Activated T-cell treated with anti-CD3 and anti-CD28 coated beads, Interleukin-2, amount 50 U/mL, for 72 hours (primary cell): ENCODE measurements at places on chromosomes 16 and 17.
A peak's percentile ranks its signal among the peaks of the same experiment; 100 is the strongest.

DNA sequence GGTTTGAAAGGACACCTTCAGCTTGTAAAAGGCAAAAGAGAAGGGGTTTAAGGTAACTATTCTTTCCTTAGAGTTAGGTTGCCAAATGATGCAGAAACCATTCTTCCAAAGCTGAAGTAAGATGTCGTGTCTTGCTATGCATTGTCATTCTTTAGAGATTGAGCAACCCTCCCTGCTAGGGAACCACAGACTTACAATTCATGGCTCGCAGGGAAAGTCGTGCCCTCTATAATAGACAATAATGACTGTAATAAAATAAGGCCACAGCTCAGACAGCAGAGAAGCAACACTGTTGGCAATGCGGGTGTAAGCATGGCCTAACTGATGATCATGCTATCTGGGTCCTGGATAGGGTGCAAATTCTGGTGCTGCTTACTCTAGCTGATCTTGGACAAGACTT is 129.6 kb upstream of the CDH13 start:
- no peak for DNase-seq
- H3K4me3 ChIP-seq, result no peak overlapping the region
- H3K27me3 ChIP-seq, result no peaks in the 10 kb centered on the region
- H3K27ac ChIP-seq, result no peak overlapping the region
- no peaks in the 10 kb centered on the region for H3K4me1 ChIP-seq
- H3K36me3 ChIP-seq, result no peaks in the 10 kb centered on the region

GRCh38 chr16:47956916-47957315 is 198.9 kb downstream of the ABCC12 start:
- no peaks in the 10 kb centered on the region for H3K36me3 ChIP-seq
- H3K4me1 ChIP-seq, result no peaks in the 10 kb centered on the region
- no peak overlapping the region for H3K27ac ChIP-seq
- H3K4me3 ChIP-seq, result no peak overlapping the region
- peaks cover 17% of the 10 kb centered on the region for H3K27me3 ChIP-seq
- no peak for DNase-seq

DNA sequence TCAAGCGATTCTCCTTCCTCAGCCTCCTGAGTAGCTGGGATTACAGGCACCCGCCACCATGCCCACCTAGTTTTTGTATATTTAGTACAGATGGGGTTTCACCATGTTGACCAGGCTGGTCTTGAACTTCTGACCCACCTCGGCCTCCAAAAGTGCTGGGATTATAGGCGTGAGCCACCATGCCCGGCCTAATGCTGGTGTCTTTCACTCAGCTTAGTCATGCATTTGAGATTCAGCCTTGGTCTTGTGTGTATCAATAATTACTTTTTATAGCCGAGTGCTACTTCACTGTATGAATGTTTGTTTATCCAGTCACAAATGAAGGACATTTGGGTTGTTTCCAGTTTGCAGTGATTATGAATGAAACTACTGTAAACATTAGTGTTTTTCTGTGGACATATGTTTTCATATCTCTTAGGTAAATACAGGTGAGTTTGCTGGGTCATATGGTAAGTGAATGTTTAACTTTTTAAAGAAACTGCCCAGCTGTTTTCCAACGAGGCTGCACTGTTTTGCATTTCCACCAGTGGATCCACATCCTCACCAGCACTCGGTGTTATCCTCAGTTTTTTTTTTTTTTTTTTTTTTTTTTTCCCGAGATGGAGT is 11.0 kb upstream of the PLCG2 start:
- no peak overlapping the region for H3K4me3 ChIP-seq

- no peak overlapping the region for H3K27ac ChIP-seq
- H3K36me3 ChIP-seq, result no peaks in the 10 kb centered on the region
- no peaks in the 10 kb centered on the region for H3K27me3 ChIP-seq
- no peak for DNase-seq
Measured at GRCh38 chr17:16889088-16889465, 82.8 kb downstream of the TNFRSF13B start.

- H3K4me3 ChIP-seq, result no peak overlapping the region
- no peak overlapping the region for H3K27ac ChIP-seq
- H3K4me1 ChIP-seq, result no peaks in the 10 kb centered on the region
- no peak for DNase-seq
- H3K27me3 ChIP-seq, result peaks cover 24% of the 10 kb centered on the region
Measured at GRCh38 chr17:42879596-42879985, 21.0 kb upstream of the G6PC1 start.

DNA sequence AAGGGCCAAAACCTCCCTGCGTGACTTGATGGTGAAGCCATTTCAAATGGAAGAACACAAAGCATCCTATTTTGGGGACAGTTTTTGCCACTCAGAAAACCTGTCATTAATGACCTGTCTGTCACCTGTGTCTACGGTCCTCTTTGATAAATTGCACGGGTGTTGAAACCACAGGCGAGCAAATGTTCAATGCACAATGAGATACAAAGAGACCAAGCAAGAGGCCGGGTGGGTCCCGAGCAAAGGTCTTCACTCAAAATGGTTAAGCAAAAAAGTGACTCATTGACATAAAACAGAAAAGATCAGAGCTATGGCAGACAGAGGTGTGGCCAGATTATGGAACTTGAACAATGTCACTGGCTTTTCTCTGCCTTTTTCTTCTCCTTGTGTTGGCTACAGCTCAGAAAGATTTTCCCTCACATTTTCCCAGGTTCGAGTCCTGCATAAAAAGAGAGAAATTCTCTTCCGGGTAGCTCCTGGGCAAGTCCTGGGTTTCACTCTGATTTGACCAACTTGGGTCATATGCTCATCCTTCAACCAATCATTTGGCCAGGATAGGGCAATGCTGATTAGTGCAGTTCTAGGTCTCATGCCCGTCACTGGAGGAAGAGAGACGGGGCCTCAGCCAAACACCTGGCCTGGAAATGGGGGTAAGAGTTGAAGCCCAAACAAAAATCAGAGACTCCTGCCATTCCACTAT is 92.2 kb downstream of the CMC2 start:
- no peaks in the 10 kb centered on the region for H3K4me1 ChIP-seq
- H3K4me3 ChIP-seq, result no peak overlapping the region
- H3K27me3 ChIP-seq, result peaks cover 46% of the 10 kb centered on the region
- no peak for DNase-seq

DNA sequence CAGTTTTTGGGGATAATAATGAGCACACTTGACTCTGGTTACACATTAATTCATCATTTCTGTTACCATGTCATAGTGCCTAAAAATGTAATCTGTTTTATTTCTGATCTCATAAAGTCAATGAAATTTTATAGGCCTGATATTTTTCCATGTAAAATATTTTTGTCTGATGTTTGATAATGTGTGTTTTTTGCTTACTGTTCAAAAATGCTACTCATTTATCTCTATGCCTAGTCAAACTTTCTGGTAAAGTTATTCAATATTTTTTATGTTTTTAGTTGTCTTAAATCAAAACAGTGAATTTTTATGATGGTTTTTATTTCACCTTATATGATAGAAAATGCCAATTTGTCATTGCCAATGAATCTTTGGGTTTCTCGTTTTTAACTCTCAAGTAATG is 147.0 kb downstream of the AHSP start:
- no peak overlapping the region for H3K4me3 ChIP-seq
- peaks cover 13% of the 10 kb centered on the region for H3K36me3 ChIP-seq
- no peak overlapping the region for H3K27ac ChIP-seq
- no peak for DNase-seq
- H3K27me3 ChIP-seq, result no peaks in the 10 kb centered on the region

GRCh38 chr17:49146620-49147306 is 14.2 kb downstream of the B4GALNT2 start:
- H3K4me1 ChIP-seq, result no peaks in the 10 kb centered on the region
- no peak for DNase-seq
- no peaks in the 10 kb centered on the region for H3K36me3 ChIP-seq
- H3K27ac ChIP-seq, result no peak overlapping the region
- H3K27me3 ChIP-seq, result peaks cover 26% of the 10 kb centered on the region

DNA sequence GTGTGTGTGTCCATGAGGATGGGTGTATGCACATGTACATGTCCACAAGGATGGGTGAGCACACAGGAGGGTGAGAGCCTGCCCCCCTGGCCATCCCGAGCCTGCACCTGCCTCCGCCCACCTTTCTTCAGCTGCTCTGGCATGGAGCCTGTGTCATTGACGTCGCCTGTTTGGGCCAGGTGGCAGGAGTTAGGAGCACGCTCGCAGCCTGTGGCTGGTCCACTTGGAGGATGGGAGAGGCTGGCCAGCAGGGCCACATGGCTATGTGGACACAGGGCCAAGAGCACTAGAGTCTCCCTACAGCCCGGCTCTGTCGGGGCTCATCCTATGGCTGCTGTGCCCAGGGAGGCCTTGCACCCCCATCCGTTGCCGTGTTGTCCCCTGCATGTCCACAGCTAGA is 21.4 kb downstream of the BAHCC1 start:
- H3K27ac ChIP-seq, result no peak overlapping the region
- DNase-seq, result no peak
- H3K4me3 ChIP-seq, result no peak overlapping the region

DNA sequence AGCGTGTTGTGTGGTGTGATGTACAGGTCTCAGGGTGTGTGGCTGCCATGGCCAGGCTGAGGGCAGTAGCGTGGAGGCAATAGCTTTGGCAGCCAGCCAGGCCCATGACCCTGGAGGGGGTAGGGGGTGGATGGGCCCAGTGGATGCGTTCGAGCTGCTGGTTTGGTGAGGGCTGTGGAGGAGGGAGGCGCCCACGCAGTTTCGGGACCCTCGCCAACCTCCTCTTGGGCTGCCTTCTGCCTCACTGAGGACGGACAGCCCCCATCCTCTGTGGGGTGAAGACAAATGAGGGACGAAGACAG is 238.6 kb upstream of the GSE1 start:
- H3K4me1 ChIP-seq, result peaks cover 13% of the 10 kb centered on the region
- DNase-seq, result no peak
- no peak overlapping the region for H3K27ac ChIP-seq
- no peak overlapping the region for H3K4me3 ChIP-seq

- H3K27ac ChIP-seq, result peak overlapping the region; percentile 26
- H3K4me1 ChIP-seq, result no peaks in the 10 kb centered on the region
- H3K36me3 ChIP-seq, result no peaks in the 10 kb centered on the region
- peaks cover 6% of the 10 kb centered on the region for H3K27me3 ChIP-seq
- peak overlapping the region; percentile 35 for H3K4me3 ChIP-seq
Measured at GRCh38 chr16:81841722-81842121, 62.6 kb downstream of the PLCG2 start.

- no peaks in the 10 kb centered on the region for H3K4me1 ChIP-seq
Measured at GRCh38 chr16:9908613-9909012, 273.6 kb downstream of the GRIN2A start.

- peaks cover 6% of the 10 kb centered on the region for H3K4me1 ChIP-seq
- H3K27ac ChIP-seq, result no peak overlapping the region
- peak overlapping the region; percentile 97 for H3K4me3 ChIP-seq
- no peak for DNase-seq
- peaks cover 95% of the 10 kb centered on the region for H3K27me3 ChIP-seq
Measured at GRCh38 chr17:48624118-48624517, 2.0 kb downstream of the HOXB9 start.

- no peaks in the 10 kb centered on the region for H3K27me3 ChIP-seq
- no peak for DNase-seq
- no peaks in the 10 kb centered on the region for H3K36me3 ChIP-seq
- H3K27ac ChIP-seq, result no peak overlapping the region
- H3K4me3 ChIP-seq, result no peak overlapping the region
- H3K4me1 ChIP-seq, result peaks cover 20% of the 10 kb centered on the region
Measured at GRCh38 chr17:17057057-17057551, 14.8 kb downstream of the MPRIP start.

- H3K4me1 ChIP-seq, result peaks cover 76% of the 10 kb centered on the region
- H3K27me3 ChIP-seq, result no peaks in the 10 kb centered on the region
- peak overlapping the region; percentile 79 for H3K27ac ChIP-seq
- H3K4me3 ChIP-seq, result peak overlapping the region; percentile 44
- no peak for DNase-seq
Measured at GRCh38 chr16:68281368-68282063, 17.2 kb downstream of the SLC7A6 start.

- no peaks in the 10 kb centered on the region for H3K36me3 ChIP-seq
- H3K27me3 ChIP-seq, result peaks cover 13% of the 10 kb centered on the region
- H3K27ac ChIP-seq, result no peak overlapping the region
- DNase-seq, result no peak
Measured at GRCh38 chr17:42519546-42520491, 16.2 kb upstream of the NAGLU start.

- no peak for DNase-seq
- H3K4me3 ChIP-seq, result peak overlapping the region; percentile 6
- no peaks in the 10 kb centered on the region for H3K36me3 ChIP-seq
- no peak overlapping the region for H3K27ac ChIP-seq
- H3K4me1 ChIP-seq, result no peaks in the 10 kb centered on the region
Measured at GRCh38 chr17:73952082-73952479, 251.4 kb upstream of the RPL38 start.

DNA sequence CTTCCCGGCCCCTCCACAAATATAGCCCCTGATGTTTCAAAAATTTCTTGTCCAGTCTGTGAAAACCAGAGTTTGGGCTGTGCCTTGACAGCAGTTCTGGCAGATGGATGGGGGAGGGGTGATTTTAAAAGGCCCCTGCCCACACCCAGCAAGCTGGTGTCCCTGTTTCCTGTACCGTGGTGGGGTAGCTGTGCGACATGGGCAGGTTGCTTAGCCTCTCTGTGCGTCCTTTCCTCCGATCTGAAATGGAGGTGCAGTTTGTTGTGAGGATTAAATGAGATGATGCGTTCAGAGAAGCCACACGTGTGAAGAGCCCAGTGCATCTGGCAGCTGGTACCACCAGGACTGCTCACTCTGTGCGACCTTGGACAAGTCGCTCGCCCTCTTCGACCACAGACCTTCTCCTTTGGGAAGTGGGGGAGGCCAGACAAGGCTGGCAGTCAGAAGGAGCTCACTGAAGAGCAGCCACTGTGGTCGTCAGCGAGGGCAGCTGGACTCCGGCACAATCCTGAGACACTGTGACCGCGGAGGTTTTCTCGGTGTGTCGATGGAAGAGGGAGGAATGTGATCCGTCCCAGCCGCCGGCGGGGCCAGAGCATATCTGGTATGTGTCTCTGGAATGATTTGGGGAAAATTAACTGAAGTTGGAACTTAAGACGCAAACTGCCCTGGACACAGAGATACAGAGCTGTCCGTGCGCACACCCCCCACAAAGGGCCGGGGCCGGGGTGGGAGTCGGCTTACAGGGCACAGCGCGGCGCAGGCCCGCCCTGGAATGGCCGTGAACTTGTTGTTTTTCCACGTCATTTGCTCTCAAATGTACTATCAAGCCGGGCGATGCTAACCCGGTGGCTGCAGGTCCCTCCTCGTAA is 721 bp upstream of the WFIKKN2 start:
- H3K27ac ChIP-seq, result no peak overlapping the region
- no peak for DNase-seq
- H3K36me3 ChIP-seq, result no peaks in the 10 kb centered on the region
- H3K4me3 ChIP-seq, result no peak overlapping the region
- H3K27me3 ChIP-seq, result peaks cover 12% of the 10 kb centered on the region
- peaks cover 5% of the 10 kb centered on the region for H3K4me1 ChIP-seq
